ENCODE measurements at places on chromosomes 3 and 15.

GRCh38 chr15:66080717-66081398 is 172.7 kb downstream of the MEGF11 start:
- DNase-seq = no peak

- no peak for DNase-seq
Observed at GRCh38 chr3:114418724-114419543, 125.1 kb downstream of the TIGIT start.

DNA sequence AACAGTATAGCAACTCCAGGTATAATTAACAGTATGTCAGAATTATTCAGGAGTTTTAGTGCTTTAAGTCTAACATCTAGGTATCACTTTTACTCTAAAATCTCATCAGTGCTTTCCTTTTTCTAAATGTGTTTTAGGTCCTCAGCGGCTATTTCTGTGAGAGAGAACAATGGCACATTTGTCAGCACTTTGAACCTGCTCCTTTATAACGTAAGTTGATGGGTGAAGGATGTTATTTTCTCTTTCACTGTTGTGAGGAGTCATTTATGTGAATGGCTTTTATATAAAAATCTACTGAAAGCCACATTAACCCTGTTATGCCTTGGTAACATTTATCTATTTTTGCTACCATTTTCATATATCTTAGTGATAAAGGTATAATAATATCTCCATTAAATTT is 22.8 kb downstream of the ZPLD1 start:
- no peak for DNase-seq

- no peak for DNase-seq
Observed at GRCh38 chr15:81492331-81492968, 118.4 kb upstream of the TMC3 start.

DNA sequence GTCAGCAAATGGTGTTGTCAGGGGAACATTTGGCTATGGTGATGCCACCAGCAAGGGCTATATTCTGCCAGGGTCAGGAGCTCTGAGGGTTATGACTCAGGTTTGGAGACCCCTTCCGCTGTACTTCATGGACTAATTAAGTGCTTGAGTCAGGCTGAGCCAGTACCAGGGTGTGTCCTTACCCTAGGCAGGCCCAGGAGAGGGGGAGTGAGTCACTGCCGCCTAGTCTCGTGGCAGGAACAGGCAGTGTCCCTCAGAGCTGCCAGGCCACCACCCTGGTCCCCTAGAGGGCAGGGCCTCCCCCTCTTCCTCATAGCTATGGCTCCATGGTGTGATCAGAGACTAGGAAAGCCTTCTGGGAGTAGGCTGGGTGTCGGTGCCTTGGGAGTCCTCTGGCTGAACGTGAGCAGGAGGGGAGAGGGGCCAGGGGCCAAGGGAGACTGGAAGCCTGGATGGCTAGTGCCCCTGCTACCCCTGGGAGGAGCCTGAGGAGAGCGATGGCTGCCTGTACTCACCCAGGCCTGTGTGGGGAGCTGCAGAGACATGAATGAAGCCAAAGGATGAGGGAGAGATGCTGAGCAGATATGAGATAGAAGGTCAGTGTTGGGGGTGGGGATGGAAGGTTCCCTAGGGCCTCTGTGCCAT is 10.6 kb downstream of the MAPKAPK3 start:
- no peak for DNase-seq

DNA sequence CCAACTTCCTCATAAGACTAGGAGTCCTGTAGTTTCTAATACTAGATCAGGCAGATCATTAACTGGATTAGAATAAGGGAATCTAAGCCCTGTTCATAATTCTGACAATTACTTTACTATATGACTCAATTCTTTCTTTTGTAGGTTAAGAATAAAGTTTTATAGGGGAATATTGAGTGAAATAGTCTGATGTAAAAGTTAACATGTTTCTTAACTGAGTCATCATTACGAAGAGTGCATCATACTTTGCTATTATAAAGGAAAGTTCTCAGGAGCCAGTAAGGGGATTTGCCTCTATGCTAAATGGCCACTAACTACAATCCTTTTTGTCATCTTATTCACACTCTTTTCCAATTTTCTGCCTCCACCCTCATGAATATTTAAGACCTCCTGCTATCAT is 63.1 kb downstream of the POLQ start:
- DNase-seq = no peak

DNA sequence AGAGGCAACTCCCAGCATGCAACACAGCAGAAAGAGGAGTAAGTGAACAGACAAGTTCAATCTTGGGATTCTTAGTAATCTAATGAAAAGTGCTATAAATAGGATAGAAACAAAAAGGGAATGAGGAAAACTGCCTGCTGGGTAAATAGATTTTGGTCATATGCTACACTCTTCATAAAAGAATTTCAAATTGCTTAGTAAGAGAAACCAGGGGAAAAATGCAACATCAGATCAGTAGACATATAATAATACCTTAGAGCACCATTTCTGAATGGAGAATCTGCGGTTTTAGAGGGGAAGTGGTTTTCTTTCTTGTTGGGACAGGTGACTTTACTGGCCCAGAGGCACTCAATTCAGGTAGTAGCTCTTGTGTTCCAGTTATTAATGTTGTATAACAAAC is 13.4 kb upstream of the TBC1D5 start:
- DNase-seq = no peak

DNA sequence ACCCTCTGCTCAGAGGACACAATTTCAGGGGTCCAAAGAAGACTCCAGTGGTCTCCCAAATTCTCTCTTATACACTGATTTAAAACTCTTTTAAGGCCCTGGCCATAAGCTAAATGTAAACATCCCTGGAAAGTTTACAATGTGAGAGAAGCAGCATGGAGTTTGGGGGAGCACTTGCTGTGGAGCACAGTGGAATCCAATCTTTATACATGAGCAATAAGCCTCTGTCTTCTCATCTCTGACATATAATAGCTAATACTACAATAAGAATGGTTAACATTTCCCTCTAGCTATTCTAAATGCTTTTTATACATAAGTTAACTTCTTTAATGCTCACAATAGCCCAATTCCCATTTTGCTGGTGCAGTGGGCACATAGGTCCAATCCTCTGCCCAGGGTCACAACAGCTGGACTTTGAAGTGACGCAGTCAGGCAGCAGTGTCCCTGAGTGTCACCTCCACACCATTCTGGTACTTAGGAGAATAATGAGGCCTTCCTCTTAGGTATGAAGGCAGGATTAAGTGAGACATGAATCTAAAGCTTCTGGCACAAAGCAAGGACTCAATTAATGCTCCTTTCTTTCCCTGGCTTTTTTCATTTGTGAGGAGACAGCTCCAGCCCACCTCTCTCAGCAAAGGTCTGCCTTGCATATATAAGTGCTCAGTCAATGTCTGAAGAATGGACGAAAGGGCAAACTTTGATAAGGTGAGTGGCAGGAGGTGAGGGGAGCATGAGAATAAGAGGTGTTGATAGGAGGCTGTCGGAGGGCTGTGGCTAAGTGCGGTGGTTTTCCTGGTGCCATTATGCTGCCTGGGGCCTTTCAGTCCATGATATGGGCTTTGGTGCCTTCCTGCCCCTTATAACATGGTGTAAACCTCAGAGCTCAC is 26.3 kb downstream of the CCNL1 start:
- no peak for DNase-seq

GRCh38 chr3:169769287-169770181 is at the start of gene ACTRT3:
TSS of gene ACTRT3 (minus strand) at chr3:169769561. CDS start at chr3:169769520, 41 bp downstream.
- DNase-seq = peak; percentile 43

DNA sequence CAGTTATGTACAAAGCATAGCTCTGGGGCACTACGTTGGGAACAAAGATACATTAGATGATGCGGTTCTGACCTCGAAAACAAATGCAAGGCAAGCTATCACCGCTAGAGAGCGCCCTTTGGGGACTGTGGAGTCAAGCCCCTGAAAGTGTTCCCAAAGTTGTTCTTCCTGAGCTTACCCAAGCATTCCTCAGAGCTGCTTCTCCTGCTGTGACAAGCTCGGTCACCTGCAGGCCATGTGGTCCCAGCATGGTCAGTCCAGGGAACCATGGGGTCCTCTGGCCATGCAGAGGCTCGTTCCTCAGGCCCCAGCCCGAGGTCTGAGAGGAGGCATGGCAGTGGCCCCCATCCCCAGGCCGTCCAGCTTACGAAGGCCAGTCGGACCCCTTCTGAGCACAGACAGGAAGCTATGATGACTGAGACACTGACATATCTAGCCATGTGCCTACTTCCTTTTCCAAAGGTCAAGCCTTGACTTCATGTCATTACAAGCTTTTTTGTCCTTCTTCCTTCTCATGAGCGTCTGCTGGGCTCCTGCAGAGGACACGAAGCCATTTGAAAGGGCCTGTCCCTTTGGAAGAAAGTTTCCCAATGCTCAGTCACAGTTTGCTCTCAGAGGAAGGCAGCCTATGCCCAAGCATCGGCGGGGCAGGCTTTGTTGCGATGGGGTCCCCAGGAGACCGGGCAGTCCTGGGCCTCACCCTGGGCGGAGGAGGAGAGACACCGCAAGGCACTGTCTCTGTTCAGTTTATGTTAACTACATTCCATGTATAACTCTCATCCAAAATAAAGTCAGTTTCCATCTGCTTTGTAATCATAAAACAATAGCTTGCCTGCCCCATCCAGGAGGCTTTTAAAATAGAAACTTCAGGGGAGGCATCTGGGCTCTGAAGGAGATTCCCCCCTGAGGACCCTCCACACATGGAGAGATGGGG is 79.3 kb downstream of the ATP10A start:
- peak; percentile 36 for DNase-seq

GRCh38 chr3:97713634-97714033 is 50.9 kb upstream of the ARL6 start:
- DNase-seq = no peak

DNA sequence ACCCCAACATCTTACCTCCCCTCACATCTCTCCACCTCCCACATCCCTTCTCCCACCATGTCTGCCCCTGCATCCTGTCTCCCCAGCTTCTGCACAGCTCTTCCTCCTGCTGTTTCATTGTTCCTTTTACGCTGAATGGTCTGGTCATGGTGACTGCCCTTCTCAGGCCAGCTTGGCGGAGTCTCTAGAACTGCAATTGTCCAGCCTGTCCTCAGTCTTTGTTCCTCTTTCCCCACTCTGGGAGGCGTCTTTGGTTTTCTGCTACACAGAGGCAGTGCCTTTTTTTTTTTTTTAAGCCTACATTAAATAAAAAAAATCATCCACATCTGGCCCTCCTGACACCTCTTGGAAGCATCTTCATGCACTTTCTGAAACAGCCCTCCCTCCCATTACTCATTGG is 49.1 kb upstream of the SEC22A start:
- DNase-seq = no peak

DNA sequence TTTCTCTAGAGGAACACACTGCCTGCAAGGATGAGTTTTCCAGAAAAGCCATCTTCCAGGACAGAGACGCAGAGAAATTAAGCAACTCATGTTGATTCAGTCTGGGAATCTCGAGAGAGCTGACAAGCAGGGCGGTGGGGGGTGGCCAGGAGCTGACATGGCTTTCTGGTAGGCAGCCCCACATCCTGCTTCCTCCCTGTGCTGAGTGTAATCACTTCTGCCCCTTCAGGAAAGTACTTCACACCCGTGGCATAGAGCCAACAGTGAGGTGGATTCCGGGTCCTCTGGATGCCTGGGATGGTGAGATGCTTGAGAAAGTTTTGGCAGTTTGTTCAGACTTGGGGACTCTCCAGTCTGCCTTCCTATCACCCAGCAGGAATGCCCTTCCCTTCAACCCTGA is 221.1 kb downstream of the SLCO3A1 start:
- DNase-seq = no peak
